NCI-H510A (cell line): ENCODE measurements at places on chromosomes 1 and 21.

DNA sequence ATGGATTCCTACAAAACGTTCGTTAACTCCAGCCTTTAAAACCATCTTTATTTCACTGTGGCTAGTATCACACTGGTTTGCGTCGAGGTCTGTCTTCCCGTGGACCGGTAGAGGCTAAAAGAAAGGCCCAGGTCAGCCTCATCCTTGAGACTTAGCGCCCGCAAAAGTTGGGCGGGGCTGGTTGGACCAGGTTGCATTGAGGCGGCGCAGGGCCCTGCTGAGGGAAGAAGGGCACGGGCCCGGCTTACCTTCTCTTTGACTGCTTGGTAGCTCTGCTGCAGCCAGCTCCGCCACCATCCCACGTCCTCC, 455 bp downstream of the BSDC1 start:
- DNase-seq, result no peak

GRCh38 chr1:6003568-6004411, 11.6 kb upstream of the NPHP4 start:
- peak; percentile 87 for DNase-seq

DNA sequence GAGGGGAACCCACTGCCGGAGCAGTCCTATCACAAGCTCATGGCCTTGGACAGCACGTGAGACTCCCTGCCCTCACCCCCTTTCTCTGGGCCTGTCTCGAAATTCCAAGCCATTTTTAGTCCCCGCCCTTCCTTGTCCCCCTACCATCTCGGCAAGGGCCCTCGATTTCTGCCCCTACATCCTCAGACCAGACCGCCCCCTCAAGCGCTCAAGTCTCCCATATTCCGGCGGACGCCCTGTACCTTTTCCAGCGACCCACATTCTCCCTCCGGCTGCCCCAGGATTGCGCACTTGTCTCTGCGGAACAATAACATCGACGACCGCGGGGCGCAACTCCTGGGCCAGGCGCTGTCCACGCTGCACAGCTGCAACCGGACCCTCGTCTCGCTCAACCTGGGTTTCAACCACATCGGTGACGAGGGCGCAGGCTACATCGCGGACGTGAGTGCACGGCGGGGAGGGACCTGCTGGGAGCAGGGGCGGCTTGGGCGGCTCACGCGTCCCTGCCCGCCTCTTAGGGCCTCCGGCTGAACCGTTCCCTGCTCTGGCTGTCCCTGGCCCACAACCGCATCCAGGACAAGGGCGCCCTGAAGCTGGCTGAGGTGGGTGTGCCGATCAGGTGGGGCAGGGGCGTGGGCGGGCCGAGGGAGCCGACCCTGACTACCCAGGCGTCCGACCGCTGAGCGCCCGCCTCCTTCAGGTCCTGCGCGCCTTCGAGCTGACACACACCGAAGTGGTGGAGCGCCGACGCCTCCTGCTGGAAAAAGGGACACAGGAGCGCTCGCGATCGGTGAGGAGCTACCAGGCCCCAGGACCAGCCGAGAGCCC, 7.0 kb downstream of the LRRC71 start:
- DNase-seq, result peak; percentile 76

- DNase-seq, result no peak
These were observed 35.8 kb upstream of the RIPK4 start for GRCh38 chr21:41802684-41803083.

DNA sequence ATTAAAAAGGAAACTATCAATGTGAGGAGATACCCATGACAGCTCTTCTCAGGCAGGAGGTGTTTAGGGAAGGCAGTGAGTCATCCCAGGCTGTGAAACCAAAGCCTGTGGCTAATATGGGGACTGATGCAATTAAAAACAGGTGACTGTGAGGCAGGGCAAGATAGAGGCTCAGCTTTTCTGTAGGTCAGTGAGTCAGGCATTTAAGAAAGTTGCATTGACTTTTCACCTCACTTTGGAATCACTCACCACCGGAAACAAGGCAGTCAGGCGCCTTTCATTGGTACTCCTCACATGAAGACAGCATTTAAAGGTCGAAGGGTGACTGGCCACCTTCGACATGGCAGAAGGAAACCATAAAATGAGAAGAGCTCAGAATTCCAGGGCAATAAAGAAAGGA, 54.5 kb downstream of the PAPPA2 start:
- no peak for DNase-seq

GRCh38 chr1:154840269-154841176, 29.6 kb downstream of the KCNN3 start:
- DNase-seq, result no peak

DNA sequence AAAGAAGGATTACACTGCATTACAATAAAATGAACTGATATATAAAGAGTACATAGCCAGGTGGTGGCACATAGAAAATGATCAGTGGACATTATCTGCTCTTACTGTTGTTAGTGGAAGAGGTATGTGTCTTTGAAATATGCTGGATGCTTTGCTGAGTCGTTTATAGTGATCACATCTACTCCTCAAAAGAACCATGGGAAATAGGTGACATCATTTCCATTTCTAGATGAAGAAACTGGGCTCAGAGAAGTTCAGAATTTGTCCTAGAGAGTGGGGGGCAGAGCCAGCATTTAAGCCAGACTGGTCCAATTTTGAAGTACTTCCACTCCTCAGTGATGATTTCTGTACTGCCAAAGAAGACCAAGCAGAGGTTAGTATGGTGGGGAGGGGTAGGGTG, 34.0 kb upstream of the BACH1 start:
- no peak for DNase-seq

DNA sequence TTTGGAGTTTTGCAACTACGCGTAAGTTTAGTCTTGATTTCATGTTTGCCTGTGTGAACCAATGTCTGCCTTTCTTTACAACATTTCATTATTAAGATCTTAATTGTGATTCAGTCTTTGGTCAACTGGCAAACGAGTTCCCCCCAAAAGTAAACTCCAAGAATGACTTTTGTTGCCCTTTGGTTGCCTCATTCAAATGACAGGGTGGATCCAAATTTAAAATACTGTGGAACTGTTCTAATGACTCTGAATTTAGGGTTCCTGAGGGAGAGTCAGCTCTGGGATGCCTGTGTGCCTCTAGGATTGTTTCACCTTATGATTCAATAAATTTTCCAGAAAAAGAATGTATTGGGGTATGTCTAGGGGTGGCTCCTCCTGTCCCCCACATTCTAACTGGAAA, 105.3 kb downstream of the KCNN3 start:
- no peak for DNase-seq

GRCh38 chr1:178551307-178551706, 38.4 kb downstream of the TEX35 start:
- no peak for DNase-seq

DNA sequence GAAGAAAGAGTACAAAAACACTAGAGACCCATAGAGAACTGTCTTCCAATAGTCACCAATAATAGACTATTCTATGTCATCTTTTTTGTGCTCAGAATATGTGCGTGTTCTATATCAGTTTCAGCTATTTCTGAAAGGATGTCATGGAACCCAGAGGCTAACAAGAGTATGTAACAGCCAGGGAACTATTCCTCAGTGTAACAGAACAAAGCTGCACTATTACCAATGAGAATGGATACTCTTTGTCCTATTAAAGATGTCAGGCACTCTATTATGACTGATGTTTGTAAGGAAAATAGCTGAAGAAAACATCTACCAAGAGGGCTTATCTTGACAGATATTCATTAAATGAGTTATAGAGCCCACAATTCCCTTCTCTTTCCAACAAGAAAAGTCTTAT, 8.6 kb upstream of the LRRC8C start:
- DNase-seq, result no peak

- no peak for DNase-seq
These were observed 26.6 kb upstream of the RWDD3 start for GRCh38 chr1:95207223-95207935.

DNA sequence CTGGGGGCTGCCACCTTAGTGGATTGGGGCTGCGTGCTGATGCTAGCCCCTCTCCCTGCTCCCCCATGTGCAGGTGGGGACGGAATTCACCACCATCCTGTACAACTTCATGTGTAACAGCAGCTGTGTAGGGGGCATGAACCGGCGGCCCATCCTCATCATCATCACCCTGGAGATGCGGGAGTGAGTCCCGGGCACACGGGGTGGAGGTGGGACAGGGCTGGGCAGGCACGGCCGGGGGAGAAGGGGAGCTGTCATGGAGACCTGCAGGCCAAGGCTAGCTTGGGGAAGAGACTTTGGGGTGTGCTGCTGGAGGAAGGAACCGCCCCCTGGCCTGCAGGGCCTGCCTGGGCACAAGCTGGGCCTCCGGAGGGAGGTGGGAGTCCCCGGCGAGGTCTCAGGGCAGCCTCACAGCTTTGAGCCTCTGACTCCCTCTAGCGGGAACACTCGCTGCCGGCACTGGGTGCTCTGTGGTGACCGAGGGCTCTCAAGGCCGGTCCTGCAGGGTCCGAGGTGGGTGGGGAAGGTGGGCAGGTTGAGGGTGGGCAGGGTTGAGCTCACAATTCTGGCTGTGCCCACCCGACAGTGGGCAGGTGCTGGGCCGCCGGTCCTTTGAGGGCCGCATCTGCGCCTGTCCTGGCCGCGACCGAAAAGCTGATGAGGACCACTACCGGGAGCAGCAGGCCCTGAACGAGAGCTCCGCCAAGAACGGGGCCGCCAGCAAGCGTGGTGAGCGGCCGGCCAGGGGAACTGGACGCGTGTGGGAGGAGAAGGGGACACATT, 25.0 kb upstream of the CCDC27 start:
- DNase-seq, result no peak

GRCh38 chr1:29254346-29254745, 18.0 kb downstream of the PTPRU start:
- DNase-seq, result no peak

- DNase-seq, result peak; percentile 30
These were observed 24.8 kb upstream of the ELOA start for GRCh38 chr1:23718482-23718881.

DNA sequence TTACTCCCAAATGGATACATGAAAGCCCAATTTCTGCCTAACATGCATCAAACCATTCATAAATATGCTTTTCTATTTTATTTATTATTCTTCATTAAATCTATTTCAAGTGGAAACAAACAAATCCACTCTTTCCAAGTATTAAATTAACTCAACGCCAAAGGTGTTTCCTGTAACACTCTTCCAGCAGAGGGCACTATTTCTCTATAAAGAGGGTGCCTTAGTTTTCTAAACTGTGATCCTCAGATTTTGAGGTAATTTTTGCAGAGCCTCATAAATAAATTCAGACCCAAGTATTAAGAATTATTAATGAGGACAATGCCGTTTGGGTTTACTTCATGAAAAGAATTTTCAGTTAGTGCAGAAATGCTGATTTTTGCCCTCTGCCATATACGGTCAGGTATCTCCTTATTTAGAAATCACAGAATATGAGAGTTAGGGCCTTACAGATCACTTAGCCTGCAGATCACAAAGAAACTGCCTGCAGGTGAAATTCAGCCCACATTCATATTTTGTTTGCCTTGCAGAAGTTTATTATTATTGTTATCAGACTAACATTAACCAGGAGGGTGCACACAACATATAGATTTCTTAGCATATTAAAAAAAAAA, 40.1 kb upstream of the MYSM1 start:
- DNase-seq, result peak; percentile 40

DNA sequence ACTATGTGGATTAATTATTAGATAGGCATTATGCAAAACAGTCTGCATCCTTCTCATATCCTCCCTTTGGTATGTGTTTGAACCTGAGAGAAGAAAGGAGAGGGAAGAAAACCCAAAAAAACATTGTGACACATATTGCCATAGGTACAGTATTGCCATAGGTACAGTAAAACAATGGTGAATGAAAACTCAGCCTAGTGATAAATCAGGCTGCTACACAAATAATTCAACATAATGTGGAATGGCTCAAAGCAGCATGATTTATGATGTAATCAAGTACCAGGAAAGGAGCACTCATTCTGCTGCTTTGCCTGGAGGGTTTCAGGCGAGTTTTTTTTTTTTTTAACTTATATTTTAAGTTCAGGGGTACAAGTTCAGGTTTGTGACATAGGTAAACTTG, 213.9 kb upstream of the LYPLAL1 start:
- DNase-seq, result no peak

- DNase-seq, result no peak
These were observed 288.3 kb downstream of the PTPRC start for GRCh38 chr1:198927129-198927528.
